ENCODE measurements at places on chromosomes 13 and 19.

- no peak for DNase-seq
These were observed 799 bp upstream of the USPL1 start for GRCh38 chr13:30616927-30617314.

DNA sequence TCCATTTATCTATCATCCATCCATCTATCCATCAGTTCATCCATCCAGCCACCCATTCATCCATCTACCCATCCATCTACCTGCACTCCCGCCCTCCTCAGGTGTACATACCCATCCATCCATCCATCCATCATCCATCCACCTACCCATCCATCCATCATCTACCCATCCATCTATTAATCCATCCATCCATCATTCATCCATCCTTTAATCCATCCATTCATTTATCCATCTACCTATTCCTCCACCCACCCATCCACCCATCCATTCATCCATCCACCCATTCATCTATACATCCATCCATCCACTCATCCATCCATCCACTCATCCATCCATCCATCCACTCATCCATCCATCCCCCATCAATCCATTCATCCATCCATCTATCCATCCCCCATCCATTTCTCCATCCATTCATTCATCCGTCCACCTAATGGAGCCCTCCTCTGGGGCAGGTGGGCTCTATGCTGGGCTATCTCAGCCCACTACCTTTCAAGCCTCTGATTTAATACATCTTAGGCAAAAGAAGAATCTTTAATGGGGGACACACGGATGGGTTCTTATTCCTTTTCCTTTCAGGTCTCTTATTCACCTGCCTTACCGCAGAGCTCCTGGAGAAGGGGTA, 178.9 kb downstream of the URI1 start:
- no peak for DNase-seq

GRCh38 chr19:18153556-18154134, 682 bp downstream of the PIK3R2 start:
- DNase-seq, result no peak

DNA sequence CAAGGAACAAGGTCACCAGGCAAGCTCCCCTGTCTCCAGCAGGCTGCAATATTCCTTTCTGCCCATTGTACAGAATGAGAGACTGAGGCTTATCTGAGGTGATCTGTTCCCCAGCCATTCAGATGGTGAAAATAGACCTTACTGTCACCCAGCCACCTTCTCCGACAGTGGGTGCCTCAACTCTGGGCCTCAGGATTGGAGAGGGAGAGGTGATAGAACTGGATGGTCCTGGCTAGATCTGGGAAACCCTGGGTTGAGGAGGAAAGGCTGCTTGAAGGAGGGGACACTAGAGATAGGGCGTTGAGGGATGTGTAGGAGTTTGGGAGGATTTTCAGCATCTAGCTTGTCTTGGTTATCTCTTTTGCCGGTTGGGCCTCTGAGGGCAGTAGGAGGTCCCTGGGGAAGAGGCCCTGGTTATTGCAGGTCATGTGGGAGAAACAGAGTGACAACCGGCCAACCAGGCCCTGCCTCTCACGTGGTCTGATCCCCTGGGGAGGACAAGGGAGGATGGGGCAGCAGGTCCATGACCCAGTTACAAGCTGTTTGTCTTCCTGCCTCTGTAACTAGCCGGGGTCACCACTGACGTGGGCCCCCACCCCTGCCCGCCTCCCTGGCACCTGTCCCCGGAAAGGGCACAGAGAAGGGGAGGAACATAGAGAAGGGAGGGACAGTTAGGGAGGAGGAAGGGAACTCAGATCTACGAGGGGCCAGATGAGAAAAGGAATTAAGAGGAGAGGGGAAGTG, 8.2 kb downstream of the NFIC start:
- DNase-seq, result no peak

GRCh38 chr13:43799191-43799590, 12.4 kb upstream of the ENOX1 start:
- no peak for DNase-seq

DNA sequence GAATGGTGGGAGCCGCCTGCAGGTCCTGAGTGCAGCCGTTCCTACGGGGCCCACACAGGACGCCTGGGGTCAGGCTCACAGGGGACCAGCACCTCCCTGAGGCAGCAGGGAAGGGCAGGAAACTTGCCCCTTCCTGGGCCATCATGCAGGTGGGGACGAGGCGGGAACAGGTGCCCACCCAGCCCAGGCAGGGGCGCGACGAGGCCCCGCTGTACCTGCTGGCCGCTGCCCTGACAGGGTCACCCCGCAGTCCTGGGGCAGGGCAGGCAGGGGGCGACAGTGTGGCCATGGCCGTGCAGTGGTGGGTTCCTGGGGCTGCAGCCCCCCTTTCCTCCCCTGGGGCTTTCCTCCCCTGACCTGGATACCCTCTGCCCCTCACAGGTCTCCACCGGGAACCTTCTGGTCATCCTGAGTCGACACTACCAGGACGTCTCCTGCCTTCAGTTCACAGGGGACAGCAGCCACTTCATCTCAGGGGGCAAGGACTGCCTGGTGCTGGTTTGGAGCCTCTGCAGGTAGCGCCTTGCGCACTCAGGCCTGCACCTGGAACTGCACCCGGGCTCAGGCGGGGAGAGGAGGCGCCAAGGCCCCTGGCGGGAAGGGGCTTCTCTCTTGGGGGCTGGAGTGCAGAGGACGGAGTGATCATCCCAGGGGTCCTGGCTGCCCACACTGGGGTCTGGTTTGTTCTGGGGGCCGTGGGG, 5.4 kb downstream of the WDR18 start:
- DNase-seq, result no peak

DNA sequence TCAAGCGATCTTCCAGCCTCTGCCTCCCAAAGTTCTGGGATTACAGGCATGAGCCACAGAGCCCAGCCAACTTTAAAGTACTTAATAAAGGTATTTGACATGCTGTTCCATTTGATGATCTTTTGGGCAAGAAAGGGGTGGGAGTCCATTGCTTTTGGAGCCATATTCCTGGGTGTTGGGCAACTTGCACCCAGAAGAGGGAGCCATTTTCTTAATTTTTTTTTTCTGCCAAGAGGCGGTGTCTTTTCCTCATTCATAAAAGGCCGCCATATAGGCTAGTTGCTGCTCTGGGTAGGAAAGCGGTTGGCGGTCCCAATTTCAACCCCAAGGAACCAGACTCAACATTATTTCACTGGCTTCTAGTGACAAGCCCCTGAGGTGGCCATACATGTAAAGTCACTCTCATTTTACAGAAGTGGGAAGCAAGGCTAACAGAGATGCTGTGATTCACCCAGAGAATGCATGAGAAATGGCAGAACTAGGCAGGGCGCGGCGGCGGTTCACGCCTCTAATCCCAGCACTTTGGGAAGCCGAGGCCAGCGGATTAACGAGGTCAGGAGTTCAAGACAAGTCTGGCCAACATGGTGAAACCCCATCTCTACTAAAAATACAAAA, 139.6 kb downstream of the CACNA1A start:
- DNase-seq, result no peak

DNA sequence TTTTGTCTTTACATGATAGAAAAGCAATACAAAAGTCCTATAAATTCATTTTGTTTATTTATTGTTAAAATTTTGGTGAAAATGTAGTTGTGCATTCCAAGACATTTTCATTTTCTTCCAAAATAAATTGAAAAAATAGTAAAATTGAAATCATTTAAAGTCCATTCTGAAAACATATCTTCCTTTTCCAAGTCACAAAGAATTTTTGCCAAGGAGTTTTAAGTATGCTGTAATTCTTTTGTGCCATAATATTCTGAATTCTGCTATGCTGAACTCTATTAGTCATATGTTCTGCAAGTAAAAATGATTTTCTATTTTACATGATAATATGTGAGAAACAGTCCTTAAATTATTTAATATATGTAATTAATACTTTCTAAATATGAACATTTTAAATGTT, 879.6 kb upstream of the SLC10A2 start:
- DNase-seq, result no peak

DNA sequence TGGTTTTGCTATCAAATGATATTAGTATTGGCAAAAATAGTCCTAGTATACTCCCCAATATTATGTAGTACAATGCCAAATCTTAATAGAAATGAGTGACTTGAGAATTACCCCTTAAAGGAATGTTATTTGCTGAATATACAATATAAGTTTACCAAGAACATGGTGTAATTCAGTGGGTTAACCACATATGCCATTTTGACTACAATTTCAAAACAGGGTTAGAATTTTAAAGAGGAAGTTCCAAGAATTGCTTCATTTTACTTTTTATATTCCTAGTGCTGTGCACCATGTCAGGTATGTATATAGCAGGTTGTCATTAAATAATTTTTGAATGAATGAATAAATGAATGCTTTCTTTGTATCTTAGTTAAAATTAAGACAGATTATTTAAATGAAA, 66.3 kb downstream of the LMO7 start:
- no peak for DNase-seq

DNA sequence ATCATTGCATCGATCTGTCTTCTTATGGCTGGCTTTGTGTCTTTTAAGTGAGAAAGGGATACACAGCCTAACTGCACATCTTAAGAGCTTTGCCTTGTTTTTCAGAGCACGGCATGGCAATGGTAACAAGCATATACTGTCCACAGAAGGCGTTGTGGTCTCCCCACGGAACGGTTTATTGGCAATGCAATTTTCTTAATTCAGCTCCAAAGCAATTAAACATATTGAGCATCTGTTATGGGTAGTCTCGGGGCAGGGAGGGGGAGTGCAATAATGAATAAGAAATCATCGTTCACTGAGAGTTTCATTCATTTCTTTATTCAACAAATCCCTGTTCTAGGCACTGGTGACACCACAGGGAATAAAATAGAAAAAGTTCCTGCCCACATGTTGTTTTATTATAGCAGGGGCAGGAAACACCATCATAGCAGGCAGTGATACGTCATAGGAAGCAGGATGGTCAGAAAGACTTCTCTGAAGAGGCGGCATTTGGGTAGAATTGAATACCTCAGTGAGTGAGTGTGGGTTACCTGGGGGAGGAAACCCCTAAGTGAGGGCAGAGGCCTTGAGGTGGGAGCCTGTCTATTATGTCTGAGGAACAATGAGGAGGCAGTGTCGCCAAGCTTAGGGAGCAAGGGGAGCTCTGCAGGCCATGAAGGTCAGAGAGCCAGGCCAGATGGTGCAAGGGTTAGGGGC, 185.7 kb upstream of the KL start:
- DNase-seq, result no peak

- DNase-seq, result no peak
These were observed 23.5 kb upstream of the CD177 start for GRCh38 chr19:43329989-43330388.

DNA sequence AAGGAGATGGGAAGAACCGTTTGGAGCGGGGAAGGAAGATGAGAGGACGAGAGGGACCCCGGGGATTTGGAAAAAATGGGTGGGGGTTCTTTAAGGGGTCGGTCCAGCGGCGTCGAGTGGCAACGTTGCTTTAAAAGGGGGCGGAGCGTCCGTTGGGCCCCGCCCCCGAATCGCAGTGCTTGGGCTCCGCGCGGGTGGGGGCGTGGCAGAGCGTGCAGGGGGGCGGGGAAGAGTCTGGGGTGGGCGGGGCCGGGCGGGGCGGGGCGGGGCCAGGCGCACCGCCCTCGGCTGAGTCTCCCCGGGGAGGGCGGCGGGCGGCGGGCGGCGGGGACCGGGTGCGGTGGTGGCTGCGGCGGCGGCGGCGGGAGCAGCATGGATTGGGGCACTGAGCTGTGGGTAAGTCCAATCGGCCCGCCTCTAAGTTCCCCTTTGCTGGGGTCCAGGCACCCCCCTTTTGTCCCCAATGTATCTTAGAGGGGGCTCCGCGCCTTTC, at the start of gene TRIP10:
TRIP10 (plus strand) TSS at position 291 of the 493 bp plus-strand sequence; CDS start at position 373, 82 bp downstream.
- no peak for DNase-seq

GRCh38 chr13:62747629-62748028, 1332.0 kb upstream of the PCDH20 start:
- no peak for DNase-seq

DNA sequence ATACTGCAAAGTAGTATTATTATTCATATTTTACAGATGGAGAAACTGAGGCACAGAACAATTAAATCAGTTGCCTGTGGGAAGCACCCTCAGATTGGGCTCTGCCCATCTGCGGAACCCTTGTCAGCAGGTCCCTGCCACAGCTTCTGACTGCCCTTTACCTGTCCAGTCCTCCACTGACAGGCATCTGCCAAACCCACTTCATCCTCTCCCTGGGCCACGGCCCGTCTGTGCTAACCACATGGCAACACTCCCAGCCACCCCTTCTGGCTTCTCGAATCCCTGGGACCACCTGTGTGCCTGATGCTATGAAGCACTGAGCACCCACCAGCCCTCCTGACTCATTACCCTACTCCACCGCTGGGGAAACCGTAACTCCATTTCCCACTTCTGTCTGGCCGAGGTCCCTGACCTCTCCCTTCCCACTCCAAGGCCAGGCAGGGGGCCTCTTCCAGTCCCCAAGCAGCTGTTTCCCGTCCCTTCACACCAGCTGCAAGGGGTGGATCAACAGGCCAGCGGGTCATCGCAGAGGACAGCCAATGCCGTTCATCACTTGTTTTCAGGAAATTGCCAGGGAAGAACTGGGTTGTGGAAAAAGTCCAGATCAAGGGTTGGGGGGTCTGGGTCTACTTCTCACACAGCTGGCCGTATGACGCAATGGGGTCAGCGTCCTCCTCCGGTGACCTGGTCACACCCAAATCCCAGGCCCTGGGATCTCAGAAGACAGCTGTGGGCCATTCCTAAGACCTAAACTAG, 2.5 kb downstream of the KANK3 start:
- DNase-seq, result no peak

GRCh38 chr19:19550972-19551852, 13.1 kb downstream of the CILP2 start:
- no peak for DNase-seq

DNA sequence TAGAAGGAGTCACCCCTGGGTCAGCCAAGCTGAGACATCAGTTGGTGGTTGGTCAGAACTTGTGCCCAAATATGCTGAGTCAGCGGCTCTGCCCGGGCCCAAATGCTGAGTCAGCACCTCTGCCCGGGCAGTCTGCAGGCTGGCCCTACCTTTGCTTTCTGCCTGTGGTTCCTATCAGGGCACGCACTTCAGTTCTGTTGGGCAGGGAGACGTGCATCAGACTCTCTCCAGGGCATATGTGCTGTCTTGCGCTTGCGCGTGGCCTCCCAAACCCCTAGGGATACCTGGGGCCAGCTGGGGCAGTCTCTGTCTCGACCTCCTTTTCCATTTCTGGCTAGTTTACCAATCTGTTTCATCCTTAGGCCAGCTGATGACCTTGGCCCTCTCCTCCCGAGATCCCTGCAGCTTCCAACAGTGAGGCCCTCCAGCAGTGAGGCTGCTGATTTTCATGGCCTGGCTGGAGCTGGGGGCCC, 24.4 kb upstream of the LDLR start:
- DNase-seq, result no peak

DNA sequence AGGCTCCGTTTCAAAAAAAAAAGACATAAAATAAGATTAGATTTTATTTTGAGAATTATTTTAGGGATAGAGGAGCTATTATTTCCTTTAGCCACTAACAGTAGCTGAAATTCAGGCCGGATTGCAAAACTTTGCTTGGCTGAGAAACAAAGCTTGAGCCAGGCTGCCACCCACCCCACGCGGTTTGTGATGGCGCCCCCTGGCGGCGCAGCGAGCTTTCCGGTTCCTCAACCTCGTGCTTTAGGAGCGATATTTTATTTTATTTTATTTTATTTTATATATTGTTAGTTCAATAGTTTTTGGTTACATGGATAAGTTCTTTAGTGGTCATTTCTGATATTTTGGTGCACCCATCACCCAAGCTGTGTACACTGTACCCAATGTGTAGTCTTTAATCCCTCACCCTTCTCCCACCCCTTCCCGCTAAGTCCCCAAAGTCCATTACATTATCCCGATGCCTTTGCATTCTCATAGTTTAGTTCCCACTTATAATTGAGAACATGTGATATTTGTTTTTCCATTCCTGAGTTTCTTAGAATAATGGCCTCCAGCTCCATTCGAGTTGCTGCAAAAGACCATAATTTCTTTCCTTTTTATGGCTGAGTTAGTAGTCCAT, 19.8 kb upstream of the CEACAM4 start:
- DNase-seq, result no peak

All from cortex of kidney (tissue), 1 donor.